Activated T-cell treated with anti-CD3 and anti-CD28 coated beads for 4 hours (primary cell): ENCODE measurements at places on chromosomes 7 and 10.

DNA sequence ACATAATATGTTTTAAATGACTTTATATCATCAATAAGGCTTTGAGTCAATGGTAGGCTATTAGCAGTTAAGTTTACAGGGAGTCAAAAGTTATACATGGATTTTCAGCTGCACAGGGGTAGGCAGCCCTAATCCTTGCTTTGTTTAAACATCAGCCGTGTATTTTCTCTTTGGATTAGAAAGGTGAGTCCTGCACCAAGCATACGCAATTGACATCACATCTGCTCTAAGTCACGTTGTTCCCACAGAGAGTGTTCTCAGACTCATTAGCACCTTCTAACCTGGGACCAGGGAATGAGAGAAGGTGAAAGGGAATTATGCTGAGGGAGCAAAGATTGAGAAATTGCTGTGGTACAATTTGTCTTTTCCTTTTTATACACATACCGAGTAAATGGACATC lies 148.6 kb upstream of the ZNF804B start:
- DNase-seq: no peak

- DNase-seq: no peak
These were observed 3.8 kb upstream of the CH25H start for GRCh38 chr10:89210794-89211425.

- no peak for DNase-seq
These were observed 184.2 kb downstream of the WDR37 start for GRCh38 chr10:1240341-1240775.

GRCh38 chr7:12866207-12866606 lies 178.8 kb downstream of the ARL4A start:
- no peak for DNase-seq

GRCh38 chr7:102849079-102849478 lies 63.7 kb upstream of the LRRC17 start:
- DNase-seq: no peak

DNA sequence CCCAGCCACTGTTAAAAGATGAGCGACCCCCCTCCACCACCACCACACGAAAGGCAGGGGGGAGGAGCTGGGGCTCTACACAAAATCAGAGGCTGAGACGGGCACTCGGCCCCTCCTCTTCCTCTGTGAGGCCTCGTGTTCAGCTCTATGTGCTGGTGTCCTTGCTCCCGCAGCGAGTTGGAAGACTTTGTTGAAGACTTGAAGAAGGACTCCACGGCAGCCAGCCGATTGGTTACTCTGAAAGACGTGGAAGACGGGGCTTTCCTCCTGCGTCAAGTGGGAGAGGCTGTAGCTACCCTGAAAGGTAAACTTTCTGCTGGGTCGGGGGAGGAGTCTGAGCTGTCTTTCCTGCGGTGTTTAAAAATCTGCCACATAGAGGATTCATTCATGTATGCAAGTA lies 203.7 kb downstream of the ARHGAP21 start:
- peak; percentile 14 for DNase-seq

GRCh38 chr7:87057210-87057609 lies 2.2 kb downstream of the ELAPOR2 start:
- DNase-seq: no peak

GRCh38 chr7:75983471-75984129 lies 10.8 kb downstream of the TMEM120A start:
- DNase-seq: no peak

GRCh38 chr10:88783724-88784123 lies 18.8 kb upstream of the LIPM start:
- DNase-seq: no peak

DNA sequence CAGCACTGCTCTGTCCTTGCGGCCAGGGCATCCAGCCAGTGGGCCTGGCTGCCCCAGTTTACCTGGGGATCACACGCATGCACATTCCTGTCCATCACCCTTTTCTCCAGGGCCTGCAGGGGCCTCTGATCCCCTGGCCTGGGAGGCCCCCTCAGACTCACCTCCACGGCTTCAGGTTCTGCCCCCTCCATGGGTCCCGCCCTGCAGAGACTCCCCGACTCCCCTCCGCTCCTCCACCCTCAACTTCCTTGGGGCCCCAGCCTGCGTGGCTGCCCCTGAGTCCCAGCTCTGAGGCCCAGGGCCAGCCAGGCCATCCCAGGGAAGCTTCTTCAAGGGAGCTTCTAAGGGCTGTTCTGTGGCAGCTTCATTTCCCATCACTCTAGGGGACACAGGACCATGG lies 324.1 kb downstream of the TCERG1L start:
- no peak for DNase-seq

DNA sequence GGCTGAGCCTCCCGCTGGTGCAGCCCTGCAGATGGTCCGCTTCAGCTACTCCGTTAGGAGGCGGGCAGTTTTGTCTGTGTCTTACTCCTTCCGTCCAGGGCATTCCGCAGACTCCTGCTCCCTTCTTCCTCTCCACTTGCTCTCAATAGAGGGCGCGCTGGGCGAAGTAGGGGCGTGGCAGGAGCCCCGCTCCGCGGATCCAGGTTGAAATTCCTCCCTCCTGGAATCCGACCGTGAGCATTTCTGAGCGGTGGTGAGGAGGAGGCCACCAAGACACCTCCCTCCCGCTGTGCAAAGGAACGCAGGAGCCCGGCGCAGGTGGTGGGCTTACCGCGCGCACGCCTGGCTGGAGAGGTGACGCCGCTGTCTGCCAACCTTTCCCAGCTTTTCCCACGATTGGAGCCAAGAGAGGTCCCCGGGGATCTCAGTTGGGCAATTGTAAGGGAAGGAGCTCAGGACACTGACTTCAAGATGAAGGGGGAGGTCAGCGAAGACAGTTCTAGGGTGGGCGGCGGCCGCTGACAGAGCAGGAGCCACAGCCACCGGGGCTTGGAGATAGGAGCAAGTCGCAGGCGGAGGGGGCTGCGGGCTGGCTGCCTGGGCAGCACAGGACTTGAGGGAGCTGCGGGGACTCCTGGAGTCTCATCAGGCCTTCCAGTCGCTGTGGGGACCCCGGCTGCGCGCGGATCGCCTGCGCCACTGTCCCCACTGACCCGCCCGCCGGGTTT lies 1011.3 kb downstream of the XPNPEP1 start:
- no peak for DNase-seq

GRCh38 chr7:109637428-109637990 lies 1067.8 kb downstream of the DNAJB9 start:
- no peak for DNase-seq

DNA sequence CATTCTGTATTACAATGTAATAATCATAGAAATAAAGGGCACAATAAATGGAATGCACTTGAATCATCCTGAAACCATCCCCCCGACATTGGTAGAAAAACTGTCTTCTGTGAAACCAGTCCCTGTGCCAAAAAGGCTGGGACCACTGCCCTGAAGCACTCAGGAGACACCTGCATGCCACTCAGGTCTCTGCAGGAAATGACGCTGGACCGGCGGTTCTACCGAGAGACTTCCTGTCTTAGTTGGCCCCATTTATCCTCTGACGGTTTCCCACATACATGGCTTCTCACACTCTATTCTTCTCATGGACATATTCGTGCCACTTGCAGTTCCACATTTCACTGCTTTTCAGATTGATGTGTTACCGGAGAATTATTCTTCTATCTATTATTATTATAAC lies 617.5 kb downstream of the SDK1 start:
- no peak for DNase-seq

DNA sequence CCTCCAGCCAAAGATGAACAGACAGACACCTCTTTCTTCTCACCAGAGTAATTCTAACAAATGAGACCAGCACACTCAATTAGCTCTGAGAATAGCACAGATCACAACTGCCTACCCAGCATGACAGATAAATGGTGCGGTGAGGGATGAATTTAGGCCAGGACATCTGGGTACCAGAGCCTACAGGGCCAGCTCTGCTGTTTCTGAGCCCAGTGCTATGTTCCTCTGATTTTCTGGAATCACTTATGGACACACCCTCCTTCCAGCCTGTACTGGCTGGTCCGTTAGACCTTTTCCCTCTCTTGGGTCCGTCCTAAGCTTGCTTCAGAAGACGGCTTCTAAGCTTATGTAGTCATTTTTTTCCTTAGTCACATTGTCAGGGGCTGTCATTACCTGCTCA lies 73.6 kb downstream of the INSYN2A start:
- no peak for DNase-seq

- DNase-seq: no peak
These were observed 61.6 kb downstream of the ZNF277 start for GRCh38 chr7:112267944-112268691.

GRCh38 chr7:30682212-30683083 lies at the start of gene CRHR2:
Gene CRHR2 (minus strand): TSS chr7:30682456. CDS start chr7:30682280, 176 bp downstream.
- no peak for DNase-seq

DNA sequence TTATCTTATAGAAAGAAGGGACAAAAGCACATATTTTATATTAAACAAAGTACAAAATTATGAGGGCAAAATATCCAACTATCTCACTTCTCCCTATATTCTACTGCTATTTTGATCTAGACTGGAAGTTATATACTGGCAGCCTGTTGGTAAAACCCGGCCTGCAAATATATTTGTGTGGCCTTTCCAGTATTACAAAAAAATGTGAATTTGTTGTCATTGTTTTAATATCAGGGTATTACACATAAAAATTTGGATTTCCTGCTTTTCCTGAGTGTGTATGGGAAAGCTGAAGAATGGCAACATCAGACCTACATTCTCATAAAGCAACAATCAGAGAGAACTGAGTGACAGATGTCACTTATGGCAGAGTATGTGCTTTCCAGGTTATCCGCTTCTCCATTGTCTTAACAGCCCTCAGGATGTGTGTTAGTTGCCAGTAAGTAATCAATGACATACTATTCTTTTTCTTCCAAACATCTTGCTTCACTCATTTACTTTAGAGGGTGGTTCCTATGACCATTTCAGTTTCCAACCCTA lies 7.3 kb downstream of the SYPL1 start:
- DNase-seq: no peak

GRCh38 chr10:60340973-60341372 lies 48.7 kb downstream of the ANK3 start:
- DNase-seq: no peak

DNA sequence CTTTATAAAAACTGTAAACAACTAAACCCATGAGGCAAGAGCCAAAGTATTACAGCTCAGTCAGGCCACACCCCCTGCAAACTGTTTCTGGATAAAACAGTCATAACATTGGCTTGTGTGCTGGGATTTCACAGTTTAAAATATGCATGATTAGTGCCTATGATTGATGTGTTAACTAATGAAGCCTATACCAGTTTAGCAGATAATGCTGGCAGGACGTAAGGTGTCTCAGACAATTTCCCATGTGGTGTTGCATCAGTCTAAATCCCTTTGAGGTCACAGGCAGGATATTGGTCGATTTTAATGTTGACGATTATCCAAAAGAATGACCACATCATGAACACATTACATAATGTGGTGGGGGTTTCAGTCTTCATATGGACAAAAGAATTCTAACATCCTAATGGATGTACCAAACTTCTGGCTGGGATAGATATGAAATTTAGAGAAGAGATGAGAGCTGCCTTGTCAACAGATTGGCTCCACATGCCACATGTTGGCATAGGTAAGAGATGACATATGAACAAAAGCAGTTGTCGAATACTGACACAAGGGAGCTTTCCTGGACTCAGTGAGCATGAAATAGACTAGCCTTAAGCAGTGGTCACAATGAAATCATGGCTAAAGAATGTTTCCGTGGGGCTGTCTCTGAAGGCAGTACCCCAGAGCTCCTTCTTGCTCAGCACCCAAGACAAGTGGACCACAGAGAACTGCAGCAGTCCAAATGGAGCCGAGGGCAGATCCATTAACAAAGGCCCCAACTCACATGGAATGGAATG lies 445.6 kb downstream of the GFRA1 start:
- DNase-seq: no peak

GRCh38 chr7:80218723-80219122 lies 84.1 kb downstream of the GNAI1 start:
- DNase-seq: no peak

DNA sequence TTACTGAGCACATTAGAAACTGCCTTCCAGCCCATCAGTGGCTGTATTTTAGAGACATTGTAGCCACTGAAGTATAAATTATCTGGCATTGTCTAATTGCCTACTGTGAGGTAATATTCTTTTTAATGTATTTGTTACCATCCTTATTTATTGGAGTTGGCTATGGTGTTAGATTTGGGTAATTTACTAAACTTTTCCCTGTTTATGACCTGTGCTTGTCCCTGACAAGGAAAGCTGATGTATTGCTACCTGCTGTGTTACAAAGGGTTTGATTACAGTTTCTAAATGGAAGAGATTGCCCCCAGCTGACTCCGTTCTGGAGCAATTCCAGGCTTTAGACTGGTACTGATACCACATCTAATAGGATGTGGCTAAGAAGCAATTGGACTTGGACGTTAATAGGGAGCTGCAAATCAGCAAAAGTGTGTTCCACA lies 12.3 kb upstream of the ASCC1 start:
- no peak for DNase-seq

DNA sequence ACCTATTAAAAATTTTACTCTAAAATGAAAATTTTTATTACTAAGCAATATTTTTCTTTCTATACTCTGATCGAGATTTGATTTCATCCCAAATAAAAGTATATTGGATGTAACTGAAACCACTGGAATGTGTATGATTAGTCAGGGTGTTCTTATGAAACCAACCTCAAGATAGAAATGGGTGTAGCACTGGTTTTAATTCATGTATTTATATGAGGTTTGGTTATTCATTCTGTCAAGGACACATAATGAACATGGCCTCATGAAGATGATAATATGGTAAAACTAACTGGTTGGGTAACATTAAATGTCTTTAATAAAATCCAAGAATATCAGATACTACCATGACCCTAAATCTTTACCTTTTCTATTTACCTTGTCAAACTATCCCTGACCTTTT lies 197.7 kb downstream of the SEMA3A start:
- no peak for DNase-seq

GRCh38 chr7:109206196-109206595 lies 636.5 kb downstream of the DNAJB9 start:
- DNase-seq: no peak

- DNase-seq: no peak
These were observed 24.1 kb downstream of the FZD1 start for GRCh38 chr7:91288208-91288824.

- DNase-seq: no peak
These were observed 56.3 kb downstream of the PLPP4 start for GRCh38 chr10:120513307-120513796.

- peak; percentile 65 for DNase-seq
These were observed 9.2 kb upstream of the PWWP2B start for GRCh38 chr10:132387764-132388210.

GRCh38 chr10:3825244-3825643 lies 40.2 kb upstream of the KLF6 start:
- DNase-seq: no peak

GRCh38 chr7:123824754-123825067 lies 20.3 kb upstream of the HYAL4 start:
- no peak for DNase-seq
